CD14-positive monocyte (primary cell): ENCODE measurements at places on chromosomes 7 and 10.

DNA sequence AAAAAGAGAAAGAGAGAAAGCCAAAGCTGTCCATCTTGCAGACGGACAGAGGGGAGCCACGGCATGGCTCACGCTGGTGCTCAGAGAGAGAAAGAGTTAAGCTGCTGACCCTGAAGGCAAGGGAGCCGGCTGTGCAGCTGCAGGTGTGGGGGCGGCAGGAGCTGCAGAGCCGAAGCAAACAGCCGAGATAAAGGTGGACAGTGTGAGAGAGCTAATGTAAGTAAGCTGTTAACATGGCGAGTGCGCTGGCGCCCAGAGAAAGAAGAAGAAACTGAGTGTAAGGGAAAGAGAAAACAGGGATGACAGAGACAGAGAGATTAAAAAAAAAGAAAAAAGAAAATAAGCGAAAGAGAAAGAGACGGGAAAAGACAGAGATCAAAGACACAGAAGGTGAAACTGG, 18.2 kb downstream of the COL17A1 start:
- DNase-seq = no peak

- DNase-seq = no peak
Observed at GRCh38 chr7:156783864-156784263, 109.1 kb downstream of the LMBR1 start.

GRCh38 chr7:29935111-29935510, 54.5 kb downstream of the SCRN1 start:
- DNase-seq = no peak

DNA sequence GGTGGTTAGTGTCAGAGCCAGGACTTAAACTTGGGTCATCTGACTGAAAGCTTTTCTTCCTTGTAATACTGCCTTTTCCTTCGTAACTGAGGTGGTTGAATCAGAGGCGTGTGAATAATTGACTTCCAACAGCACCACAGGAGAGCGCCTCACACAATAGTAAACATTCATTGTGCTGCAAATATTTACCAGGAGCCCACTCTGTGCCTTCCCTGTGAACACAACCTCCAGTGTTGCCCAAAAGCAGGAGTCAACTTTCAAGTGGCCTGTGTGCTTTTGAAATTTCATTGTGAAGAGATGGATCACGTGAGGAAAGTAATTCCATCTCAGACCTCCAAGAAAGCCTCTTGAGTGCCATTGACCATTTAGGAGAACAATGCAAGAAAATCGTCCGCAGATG, 60.2 kb downstream of the ADRA2A start:
- DNase-seq = no peak

DNA sequence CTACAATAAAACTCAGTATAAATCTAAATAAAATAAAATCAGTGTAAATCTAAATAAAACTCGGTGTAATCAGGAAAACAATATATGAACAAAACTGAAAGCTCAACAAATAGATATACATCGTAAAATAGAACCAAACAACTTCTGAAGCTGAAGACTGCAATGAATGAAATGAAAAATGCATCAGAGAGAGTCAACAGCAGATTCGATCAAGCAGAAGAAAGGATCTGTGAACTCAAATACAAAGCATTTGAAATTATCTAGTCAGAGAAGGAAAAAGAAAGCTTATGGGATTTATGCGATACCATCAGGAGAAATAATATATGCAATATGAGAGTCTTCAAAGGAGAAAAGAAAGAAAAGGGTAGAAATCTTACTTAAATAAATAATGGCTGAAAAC, 255.0 kb downstream of the BICC1 start:
- no peak for DNase-seq

- peak; percentile 38 for DNase-seq
Observed at GRCh38 chr7:139829775-139830117, 682 bp downstream of the TBXAS1 start.

- peak; percentile 62 for DNase-seq
Observed at GRCh38 chr7:64951250-64951848, 39.5 kb downstream of the ZNF117 start.

GRCh38 chr7:118053353-118053752, 130.6 kb upstream of the LSM8 start:
- no peak for DNase-seq

GRCh38 chr7:92517631-92518030, 10.7 kb downstream of the PEX1 start:
- no peak for DNase-seq

DNA sequence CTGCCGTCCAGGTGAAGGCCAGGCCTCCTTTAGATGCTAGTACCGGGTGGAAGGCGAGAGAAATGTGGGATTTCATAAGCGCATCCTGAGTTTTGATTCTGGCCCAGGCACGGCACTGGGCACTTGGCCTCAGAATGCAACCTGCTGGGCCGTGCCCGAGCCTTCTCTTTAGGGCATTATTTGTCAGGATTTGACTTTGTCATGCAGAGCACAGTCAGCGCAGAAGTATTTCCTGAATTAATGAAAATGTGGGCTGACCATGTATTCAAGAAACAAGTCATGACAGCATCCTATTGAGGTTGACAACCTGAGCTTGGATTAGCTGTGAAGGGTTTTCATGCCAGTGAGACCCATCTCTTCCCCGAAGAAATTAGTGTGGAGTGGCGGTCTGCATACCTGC, 34.4 kb downstream of the RCC1L start:
- DNase-seq = no peak

- DNase-seq = no peak
Observed at GRCh38 chr10:100747456-100748230, 2.3 kb downstream of the PAX2 start.

DNA sequence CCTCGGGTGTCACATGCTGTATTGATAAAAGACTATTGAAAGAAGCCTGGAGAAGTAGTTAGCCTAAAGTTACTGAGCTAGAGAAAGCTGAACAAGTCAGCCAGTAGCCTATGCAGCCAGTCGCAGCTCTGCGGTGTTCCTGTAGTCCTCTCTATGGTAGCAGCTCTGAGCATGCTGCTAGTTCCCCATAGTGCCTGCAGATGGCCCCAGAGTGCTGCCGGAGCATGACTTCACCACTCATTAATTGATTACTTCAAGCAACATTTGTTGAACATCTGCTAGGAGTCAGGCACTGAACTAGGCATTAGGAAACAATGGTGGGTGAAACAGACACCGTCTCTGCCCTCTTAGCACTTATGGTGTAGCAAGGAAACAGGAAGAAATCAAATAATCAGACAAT, 422.7 kb downstream of the SORCS3 start:
- no peak for DNase-seq

DNA sequence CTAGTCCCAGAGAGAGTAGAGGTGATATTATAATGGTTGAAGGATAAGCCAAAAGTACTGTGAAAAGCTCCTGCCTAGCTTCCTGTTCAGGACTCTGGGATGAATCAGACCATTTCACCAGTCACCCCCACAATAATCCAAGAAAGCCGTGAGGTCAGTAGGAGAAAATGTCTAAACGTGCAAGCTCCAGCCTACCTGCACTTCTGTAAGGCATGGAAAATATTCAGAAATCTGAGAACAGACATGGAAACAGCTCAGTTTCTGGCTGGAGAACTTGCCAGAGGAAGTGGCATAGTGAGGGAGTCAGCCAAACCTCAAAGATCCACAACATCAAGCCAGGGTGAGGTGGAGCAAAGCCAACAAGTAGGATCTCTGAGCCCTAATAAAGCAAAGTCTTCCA, 58.2 kb downstream of the ELAPOR2 start:
- no peak for DNase-seq

DNA sequence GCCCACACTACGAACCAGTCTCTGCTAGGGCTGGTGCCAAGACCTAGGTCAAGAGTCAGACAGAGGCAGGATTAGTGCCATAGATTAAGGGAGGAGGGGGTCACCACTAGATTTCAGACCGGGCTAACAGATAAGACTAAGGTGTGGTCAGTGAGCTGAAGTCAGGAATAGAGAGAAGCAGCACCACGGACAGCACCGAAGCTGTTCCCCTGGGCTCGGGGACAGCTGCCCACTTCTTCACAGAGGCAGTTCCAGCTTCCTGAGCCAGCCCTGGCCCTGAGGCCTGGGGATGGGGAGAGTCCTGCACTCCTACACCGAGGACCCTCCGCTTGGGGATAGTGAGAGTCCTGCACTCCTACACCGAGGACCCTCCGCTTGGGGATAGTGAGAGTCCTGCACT, 11.2 kb upstream of the JAKMIP3 start:
- no peak for DNase-seq

- no peak for DNase-seq
Observed at GRCh38 chr10:120744040-120744439, 107.1 kb upstream of the WDR11 start.

DNA sequence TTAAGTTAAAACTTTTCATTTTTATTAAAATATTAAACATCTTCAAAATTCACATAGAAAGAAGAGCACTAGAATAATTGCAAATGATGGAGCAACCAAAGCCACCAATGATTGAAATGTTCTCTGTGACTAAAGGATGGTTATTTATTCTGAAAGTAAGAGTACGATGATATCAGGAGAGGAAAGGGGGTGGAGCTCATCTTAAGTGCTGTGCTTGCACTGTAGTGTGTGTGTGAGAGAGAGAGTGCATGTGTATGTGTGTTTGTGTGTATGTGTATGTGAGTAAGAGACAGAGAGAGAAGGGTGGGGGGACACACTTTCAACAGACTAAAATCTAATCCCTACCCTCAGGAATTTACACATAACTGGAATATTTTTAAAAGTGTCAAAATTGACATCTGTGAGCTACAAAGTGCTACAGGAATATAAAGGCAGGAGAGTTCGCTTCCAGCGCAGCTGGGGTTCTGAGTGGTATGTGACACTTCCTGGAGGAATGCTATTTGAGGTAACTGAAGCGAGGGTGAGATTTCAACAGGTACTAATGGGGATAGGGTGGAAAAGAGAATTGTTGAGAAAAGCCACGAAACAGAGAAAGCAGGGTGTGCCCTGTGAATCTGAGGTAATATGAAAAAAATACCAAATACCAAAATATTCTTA, 57.2 kb upstream of the SMNDC1 start:
- DNase-seq = no peak

DNA sequence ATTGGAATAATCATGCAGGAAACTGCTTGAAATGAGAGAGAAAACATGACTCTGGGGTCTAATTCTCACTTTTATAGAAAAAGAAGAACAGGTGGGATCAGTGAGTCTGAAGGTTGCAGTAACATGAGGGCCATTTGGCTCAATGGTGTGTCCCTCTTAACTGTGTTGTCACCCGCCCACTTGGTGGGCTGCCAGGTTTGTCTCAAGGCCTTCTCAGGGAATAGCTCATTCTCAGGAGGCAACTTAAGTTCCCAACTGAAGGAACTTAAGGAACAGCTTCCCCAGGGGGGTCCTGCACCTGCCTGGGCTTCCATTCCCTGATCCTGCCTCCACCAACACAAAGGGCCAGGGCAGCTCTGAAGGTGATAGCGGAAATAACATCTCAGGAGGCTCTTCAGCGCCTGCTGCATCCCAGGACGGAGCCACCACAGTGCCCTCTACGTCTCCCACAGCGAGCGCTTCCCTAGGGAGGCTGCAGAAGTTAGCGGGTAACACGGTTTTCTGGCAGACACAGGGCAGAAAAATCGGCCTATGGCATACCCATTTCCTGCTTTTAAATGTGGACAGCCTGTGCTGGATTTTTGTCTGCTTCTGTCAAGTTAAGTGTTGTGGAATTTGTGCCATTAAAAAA, 88.8 kb downstream of the ZRANB1 start:
- DNase-seq = no peak

- DNase-seq = no peak
Observed at GRCh38 chr7:66958538-66959350, 36.6 kb downstream of the SBDS start.

DNA sequence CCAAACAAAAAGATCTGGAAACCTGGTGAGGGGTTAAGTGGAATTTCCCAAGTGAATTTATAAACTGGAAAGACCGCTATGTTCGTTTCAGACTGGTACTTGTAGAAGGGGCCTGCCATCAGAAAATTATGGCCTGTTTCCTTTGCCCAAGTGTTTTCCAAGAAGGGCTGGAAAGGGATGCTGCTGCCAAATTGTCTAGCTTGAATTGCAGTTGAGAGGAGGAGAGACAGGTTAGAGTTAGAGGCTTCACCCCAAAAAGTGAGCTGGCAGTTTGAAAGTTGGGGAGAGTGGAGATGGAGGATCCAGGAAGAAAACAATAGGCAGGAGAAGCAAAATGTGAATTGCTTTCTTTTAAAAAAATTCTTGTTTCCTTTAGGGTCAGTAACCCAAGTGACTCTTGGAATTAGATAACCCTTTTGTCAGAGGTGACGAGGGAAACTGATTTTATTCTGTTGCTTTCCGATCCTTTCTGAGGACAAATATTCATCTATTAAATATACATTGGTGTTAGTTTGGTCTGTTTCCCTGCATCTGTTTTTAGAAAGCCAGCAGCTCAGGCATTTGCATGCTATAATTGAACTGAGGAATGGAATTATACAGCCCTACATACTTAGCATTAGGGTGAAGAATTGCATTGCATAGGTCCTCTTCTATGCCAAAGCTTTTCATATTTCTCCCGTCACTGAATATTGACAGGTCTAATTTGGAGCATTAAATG, 82.5 kb upstream of the PRR15 start:
- no peak for DNase-seq

GRCh38 chr7:55110282-55110992, 91.6 kb downstream of the EGFR start:
- no peak for DNase-seq

DNA sequence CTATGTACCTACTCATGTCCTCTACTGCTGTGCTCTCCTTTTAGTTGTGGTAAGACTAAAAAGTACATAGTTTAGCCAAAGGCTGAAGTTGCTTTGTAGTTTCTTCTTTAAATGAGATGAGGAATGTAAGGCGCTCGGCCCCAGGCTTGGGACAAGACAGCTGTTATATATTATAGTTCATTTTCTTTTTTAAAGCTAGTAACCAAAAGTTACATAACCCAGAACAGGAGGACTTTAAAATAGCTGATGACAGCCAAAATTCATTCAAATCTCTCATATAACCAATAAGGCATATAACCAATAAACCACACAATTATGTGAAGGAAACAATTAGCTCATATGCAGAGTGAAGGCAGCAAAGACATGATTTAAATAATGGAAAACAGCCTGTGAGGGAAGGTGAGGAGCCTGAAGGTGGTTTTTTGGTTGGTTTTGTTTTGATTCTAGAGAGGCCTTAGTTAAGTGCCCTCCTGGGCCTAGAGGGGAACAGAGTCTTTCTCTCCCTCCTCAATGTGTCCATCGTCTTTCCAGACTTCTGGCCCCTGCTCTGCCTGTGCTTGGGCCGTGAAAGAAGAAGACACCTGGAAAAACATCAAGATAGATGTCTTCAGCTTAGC, 35.8 kb downstream of the SLC26A4 start:
- DNase-seq = no peak

DNA sequence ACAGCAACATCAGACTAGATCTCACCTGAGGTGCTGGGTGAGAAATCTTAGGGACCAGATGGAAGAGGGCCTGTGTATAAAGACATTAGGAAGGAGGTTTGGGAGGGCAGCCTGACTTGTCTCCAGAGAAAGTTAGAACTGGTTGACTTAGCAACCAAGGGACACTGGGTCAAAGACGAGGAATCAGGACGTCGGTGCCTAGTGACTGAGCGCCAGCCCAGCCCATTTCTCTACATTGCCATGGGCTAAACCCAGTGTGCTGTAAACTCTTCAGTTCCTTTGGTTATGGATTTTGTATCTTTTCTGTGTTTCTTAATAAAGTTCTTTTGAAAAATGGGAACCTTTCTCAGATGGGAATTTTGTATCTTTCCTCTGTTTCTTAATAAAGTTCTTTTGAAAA, 12.3 kb downstream of the TRIM56 start:
- DNase-seq = no peak

- no peak for DNase-seq
Observed at GRCh38 chr7:157685430-157686284, 348.9 kb downstream of the DNAJB6 start.

- DNase-seq = peak; percentile 72
Observed at GRCh38 chr10:130109796-130110245, 809 bp downstream of the C10orf143 start.

GRCh38 chr10:72096115-72097000, 8.0 kb upstream of the SPOCK2 start:
- no peak for DNase-seq

- DNase-seq = no peak
Observed at GRCh38 chr7:435630-436366, 83.8 kb downstream of the PDGFA start.
